ENCODE measurements at places on chromosomes 7 and 10.

DNA sequence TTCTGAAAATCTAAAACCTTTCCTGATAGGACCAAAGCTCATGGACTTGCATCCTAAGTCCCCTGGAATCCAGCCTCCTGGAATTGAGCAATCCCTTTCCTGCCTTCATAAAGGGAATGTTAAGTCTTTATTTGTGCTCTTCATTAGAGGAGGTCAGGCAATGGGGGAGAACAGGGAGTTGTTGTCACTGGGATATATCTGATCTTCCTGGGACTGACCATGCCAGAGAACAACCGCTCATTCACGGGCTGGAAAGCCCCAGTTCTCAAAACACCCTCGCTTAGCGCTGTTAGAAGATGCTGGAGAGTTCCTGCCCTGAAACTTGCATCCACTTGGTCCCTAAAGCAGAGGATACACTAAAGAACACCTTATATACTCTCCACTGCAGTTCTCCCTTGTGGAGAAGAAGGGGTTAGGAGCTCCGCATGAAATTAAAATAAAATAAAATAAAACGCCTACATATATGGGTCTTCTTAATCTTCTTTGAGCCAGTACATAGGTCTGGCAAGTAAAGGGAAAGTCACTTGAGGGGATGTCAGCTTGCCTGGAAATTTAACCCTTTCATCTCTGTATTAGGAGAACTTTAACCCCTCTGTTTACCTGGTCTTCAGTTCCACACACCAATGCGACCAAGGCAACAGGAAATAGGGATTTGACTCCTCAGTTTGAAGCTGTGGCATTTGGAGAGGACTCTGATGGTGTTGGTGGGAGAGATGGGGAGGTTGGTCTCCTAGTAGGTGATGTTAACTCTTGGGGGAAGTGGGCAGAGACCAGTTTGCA lies 1.2 kb downstream of the SORCS1 start:
- DNase-seq = no peak

DNA sequence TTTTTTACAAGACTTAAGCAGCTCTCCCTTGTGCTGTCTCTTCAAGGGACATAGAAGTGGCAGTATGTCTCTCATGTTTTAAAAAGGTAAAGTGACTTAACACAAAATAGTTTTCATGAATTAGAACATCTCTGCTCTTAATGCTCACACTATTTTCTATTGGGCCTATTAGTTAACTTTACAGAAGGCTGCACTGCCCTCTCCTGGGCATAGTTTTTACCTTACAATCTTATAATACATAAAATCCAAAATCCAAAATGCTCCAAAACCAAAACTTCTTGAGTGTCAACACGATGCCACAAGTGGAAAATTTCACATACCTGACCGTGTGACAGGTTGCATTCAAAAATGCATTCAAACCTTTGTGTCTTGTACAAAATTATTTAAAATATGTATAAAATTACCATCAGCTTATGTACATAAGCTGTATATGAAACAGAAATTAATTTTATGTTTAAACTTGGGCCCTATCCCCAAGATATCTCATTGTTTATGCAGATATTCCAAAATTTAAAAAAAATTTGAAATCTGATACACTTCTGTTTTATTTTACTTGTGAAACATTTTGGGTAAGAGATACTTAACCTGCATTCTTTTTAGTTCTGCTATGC lies 25.8 kb downstream of the TES start:
- DNase-seq = peak; percentile 30

DNA sequence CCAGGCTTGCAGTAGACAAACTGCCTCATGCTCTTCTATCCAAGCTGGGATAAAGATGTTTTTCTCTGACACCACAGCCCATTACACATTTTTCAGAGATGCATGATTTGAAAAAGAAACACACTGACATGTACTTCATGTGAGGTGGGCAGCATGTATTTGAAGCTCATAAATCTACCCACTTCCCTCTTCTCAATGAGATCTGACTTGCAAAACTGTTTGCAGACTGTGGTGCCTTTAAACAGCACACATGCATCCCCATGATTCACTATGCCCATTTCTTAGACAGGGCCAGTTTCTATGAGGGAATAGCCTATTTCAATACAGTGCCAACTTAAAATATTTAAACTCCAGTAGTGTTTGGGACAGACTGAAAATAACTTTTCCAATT lies 109.8 kb downstream of the GLI3 start:
- DNase-seq = no peak

DNA sequence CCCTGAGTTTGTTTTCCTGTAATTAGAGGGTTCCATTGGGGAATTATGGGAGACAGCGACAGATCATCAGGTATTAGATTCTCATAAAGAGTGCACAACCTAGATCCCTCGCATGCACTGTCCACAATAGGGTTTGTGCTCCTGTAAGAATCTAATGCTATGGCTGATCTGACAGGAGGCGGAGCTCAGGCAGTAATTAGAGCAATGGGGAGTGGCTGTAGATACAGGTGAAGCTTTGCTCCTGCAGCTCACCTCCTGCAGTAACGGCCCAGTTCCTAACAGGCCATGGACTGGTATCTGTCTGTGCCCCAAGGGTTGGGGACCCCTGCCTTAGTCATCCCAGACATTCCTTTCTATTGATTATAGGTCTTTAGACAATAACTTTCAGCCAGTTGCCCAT lies 894 bp upstream of the ZSCAN21 start:
- DNase-seq = no peak

GRCh38 chr10:102433619-102434046 lies 1.3 kb upstream of the CUEDC2 start:
- DNase-seq = no peak

DNA sequence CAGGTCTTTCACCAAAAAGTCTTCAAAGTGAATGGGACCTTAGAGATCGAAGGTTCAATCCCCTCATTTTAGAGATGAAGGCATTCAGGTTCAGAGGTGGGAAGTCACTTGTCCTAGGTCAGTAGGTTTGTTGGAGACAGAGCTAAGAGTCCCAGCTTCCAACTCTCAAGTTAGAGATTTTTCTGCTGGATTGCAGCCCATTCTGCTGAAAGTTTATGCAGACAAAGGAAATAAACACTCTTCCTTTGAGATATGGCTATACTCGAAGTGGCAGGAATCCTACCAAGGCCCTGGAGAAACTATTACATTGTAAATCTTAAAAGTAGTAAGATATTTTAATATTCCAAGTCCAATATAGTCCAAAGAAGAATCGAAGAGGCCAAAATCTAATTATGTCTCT lies 64.4 kb downstream of the LYZL1 start:
- DNase-seq = no peak

DNA sequence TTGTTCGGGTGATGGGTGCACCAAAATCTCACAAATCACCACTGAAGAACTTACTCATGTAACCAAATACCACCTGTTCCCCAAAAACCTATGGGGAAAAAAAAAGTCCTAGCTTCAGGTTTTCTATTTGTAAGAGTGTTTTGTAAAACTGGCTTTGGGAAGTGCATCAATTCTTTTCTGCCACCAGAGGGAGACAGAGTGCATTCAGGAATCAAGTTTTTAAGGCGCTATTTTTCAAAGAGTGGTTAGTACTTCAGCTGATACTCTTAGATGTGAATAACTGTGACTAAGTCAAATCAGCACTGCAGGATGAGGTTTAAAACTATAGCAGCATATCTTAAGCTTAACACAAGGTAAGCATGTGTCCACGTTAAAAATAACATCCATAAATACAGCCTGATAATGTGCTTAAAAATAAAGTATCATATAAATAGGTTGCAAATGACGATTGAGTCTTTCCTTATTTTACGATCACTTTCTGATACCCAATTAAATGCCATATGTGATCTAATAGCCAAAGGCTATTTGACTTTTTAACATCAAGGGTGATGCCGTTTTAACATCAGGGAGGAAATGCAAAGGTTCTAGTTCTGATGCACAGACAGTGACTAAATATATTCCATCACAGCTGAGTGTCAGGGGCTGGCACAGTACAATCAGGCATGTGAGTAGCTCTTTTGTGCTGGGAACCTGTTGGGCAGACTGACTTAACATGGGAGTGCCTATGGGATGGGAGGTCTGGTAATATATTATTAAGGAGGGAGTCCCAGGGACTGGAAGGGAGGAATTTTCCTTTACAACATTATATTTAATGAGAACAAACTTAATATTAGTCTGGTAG lies 10.6 kb upstream of the LYZL2 start:
- no peak for DNase-seq

DNA sequence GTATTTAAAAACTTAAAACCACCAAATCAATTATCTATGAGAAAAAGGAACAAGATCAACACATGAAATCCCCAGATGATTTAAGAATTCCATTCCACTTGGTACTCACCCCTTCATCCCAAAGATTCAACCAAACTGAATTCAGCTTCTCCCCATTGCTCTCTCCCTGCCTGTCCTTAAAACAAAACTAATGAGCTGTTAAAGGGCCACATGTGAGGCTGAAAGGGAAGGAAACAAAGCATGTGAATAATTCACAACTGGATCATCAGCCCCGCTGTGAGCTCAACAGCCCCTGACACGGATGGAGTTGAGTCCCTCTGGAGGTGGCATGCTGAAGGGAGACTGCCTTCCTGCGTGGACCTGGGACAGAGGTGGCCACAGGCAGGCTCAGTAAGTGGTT lies 32.9 kb downstream of the VOPP1 start:
- DNase-seq = no peak

DNA sequence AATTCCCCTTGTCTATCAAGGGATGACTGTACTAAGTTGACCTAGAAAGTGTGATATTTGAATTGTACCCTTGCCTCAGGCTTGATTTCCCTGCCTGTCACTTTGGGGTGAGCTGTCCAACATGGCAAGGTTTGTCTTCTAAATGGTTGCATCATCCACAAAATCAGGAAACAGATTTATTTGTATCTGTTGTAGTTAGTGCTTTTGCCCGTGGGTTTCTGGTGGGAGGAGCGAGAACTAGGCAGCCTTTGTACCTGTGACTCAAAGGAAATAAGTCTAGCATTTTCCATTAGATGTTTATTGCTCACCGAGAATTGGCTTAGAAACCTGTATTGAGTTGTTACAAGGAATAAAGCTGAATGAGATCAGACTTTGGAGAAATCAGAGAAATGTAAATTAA lies 650.8 kb downstream of the LRMDA start:
- no peak for DNase-seq

GRCh38 chr10:51763746-51764145 lies 64.4 kb upstream of the CSTF2T start:
- DNase-seq = no peak

GRCh38 chr7:88306590-88307048 lies at the start of gene STEAP4:
Gene STEAP4, minus strand, starts transcription at chr7:88306894. Its CDS starts 22,625 bp downstream, at chr7:88284269.
- DNase-seq = peak; percentile 74

GRCh38 chr10:12561720-12562119 lies 212.4 kb downstream of the CAMK1D start:
- no peak for DNase-seq

- DNase-seq = no peak
Observed at GRCh38 chr10:131083915-131084790, 227.4 kb downstream of the TCERG1L start.

DNA sequence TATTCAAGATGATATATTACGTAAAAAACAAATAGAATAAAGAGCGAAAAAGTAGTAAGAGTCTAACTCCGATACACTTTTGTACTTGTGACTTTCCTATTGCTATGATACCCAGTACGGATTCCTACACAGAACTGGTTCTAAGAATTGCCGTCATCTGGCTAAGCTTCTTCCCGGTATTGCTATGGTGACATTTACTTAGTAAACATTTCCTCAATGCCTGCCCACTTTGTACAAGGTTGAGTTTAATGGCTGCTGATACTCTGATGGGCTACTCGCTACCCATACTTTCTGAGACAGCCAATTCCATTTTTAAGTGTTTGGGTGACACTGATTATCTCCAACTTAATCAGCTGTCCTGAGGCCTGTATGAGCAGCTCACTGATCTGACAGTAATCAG lies 55.6 kb downstream of the OSBPL3 start:
- DNase-seq = no peak

- no peak for DNase-seq
Observed at GRCh38 chr10:5184987-5185775, at the start of gene AKR1C8. Gene AKR1C8, minus strand, starts transcription at chr10:5185150. Its CDS starts 46 bp downstream, at chr10:5185104.

- DNase-seq = no peak
Observed at GRCh38 chr7:46139079-46139478, 218.0 kb upstream of the IGFBP3 start.

DNA sequence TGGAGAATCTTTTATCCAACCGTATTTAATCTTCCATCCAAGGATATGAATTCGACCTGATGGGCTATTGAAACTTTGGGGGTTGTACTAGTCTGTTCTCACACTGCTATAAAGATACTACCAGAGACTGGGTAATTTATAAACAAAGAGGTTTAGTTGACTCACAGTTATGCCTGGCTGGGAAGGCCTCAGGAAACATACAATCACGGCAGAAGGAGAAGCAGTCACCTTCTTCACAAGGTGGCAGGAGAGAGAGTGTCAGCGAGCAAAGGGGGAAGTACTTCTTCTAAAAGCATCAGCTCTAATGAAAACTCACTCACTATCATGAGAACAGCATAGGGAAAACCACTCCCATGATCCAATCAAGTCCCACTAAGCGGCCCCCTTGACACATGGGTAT lies 43.8 kb downstream of the EPDR1 start:
- no peak for DNase-seq

- DNase-seq = no peak
Observed at GRCh38 chr7:91596287-91596686, 284.2 kb downstream of the MTERF1 start.

DNA sequence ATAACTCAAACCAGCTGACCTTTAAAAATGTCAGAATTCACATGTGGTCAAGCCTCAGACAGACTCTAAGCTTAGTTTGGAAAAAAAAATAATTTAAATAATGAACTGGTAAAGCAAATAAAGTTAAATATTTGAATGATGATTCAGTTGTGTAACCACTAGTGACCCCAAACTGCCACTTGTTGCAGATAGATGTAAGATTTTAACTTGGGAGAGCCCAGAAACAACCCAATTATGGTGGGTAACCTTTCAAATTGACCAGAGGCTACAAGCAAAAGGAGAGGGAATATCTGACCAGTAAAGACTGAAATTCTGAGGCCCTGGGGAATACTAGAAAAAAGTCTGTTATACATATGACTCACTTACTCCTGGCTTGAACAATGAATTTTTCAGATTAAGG lies 268.1 kb downstream of the HPSE2 start:
- no peak for DNase-seq

- DNase-seq = no peak
Observed at GRCh38 chr7:134920026-134920753, 66.1 kb upstream of the AGBL3 start.

GRCh38 chr10:3393958-3394357 lies 221.4 kb upstream of the PITRM1 start:
- DNase-seq = no peak

- DNase-seq = no peak
Observed at GRCh38 chr7:138245682-138246081, 169.4 kb downstream of the AKR1D1 start.

DNA sequence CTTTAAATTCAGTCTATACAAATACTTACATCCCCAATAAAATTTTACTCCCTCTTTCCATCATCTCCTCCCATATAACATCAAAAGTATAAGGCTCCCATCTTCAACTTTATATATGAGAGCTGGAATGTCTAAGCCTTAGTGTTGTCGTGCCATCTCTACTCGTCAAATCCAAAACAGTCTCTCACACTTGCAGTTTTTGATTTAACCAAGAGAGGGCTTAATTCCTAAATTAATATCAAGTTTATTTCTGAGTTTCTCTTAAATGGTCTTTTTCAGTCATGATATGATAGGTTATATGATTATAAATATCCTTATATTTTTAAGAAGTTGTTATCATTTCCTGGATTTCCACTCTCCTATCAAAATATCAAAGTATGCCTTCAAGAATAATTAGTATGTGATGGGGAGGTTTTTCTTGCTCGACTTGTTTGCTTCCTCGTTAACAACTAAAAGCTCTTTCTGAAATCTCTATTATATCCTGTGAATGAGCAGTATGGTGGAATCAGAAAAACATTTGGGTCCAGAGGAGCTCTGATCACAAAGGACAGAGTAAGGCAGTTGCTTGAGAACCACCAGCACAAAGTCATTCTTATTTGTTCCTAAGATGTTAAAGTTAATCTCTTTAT lies 12.5 kb upstream of the LIPK start:
- no peak for DNase-seq

Data from CD4-positive, alpha-beta T cell treated with Interferon gamma for 1 hour (primary cell).